Transverse colon (tissue), 4 donors: ENCODE measurements at places on chromosomes 12 and 14. TPM values are rescaled to one million over a fixed set of nuclear protein-coding genes. Genes with fewer than 3 reads are reported as not detected.
A peak's percentile ranks its signal among the peaks of the same experiment; 100 is the strongest.

The KRT82 gene
- not detected for total RNA-seq

The KCNC2 gene
- not detected for total RNA-seq

The RPGRIP1 gene
- total RNA-seq, result 0.48 TPM

The MEG3 gene
- 18.6 TPM for total RNA-seq

The ALG10 gene
- 7.5 TPM for total RNA-seq

The ADAMTS20 gene
- total RNA-seq, result not detected

The TPPP2 gene
- total RNA-seq, result not detected

The MYO1A gene
- total RNA-seq, result 160 TPM

The ACRBP gene
- not detected for total RNA-seq

The SIRT4 gene
- 0.95 TPM for total RNA-seq

The LGALS3 gene
- total RNA-seq, result 388 TPM

GRCh38 chr14:48052973-48053372 is 377.6 kb upstream of the MDGA2 start:
- H3K27ac ChIP-seq, result no peak overlapping the region
- no peak for DNase-seq
- H3K4me1 ChIP-seq, result no peaks in the 10 kb centered on the region
- no peak overlapping the region for H3K4me3 ChIP-seq

DNA sequence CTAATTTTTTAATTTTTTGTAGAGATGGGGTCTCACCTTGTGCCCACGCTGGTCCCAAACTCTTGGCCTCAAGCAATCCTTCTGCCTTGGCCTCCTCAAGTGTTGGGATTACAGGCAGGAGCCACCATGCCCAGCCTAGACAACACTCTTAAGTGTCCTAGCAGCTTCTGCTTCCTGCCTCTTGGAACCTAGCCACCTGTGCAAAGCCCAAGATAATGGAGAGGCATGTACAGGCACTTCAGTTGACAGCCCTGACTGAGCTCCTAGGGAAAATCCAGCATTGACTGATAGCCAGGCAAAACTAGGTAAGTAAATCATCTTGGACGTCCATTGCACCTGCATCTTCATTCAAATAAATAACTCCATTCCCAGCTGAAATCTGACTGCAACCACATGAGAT is 15.5 kb downstream of the COX14 start:
- H3K27ac ChIP-seq, result no peak overlapping the region
- DNase-seq, result no peak
- no peaks in the 10 kb centered on the region for H3K27me3 ChIP-seq
- no peak overlapping the region for H3K4me3 ChIP-seq
- peaks cover 17% of the 10 kb centered on the region for H3K36me3 ChIP-seq

DNA sequence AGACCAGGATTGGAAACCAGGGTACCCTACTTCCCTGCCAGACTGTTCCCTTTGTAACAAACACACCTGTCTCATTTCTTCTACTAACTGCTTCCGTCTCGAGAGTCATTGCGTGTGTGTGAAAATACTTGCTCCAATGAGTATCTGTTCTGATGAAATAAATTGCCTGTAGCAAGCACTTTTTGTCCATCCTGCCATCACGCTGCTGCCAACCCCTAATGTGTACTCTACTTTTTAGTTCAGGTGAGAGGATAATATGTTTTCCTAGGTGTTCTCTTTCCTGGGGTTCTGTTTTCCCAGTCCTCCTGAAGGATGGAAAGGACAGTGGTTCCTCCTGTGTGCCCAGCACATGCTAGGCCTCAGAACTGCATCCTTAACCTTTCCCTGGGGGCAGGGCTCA is 1.0 kb downstream of the TUNAR start:
- H3K27me3 ChIP-seq, result peaks cover 64% of the 10 kb centered on the region
- H3K27ac ChIP-seq, result no peak overlapping the region
- no peaks in the 10 kb centered on the region for H3K36me3 ChIP-seq
- DNase-seq, result no peak

GRCh38 chr14:100735271-100735670 is 8.6 kb downstream of the DLK1 start:
- peaks cover 12% of the 10 kb centered on the region for H3K27me3 ChIP-seq
- DNase-seq, result no peak
- no peaks in the 10 kb centered on the region for H3K36me3 ChIP-seq
- H3K4me1 ChIP-seq, result no peaks in the 10 kb centered on the region
- no peak overlapping the region for H3K4me3 ChIP-seq

- no peaks in the 10 kb centered on the region for H3K27me3 ChIP-seq
- no peaks in the 10 kb centered on the region for H3K36me3 ChIP-seq
- H3K27ac ChIP-seq, result no peak overlapping the region
- no peak overlapping the region for H3K4me3 ChIP-seq
- H3K4me1 ChIP-seq, result no peaks in the 10 kb centered on the region
These were observed 15.6 kb downstream of the PTGDR start for GRCh38 chr14:52283099-52283498.

DNA sequence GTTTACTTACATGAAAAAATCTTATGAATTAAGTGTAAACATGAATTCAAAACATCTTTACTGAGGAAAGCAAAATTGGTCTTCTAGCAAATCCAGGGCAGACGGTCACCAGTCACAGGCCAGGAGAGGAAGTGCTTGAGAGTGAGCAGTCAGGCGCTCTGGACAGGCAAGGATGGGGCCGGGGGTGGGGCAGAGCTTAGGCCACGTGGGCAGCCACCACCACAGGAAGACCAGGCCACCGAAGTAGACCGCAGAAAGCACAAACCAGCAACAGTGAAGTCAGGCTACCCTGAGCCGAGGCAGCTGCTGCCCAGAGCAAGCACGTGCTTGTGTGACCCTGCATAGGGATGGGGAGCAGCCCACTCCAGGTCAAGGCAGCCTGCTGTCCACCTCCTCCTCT is 33.5 kb downstream of the SLC6A12 start:
- peak; percentile 44 for DNase-seq
- peaks cover 15% of the 10 kb centered on the region for H3K4me1 ChIP-seq
- no peak overlapping the region for H3K27ac ChIP-seq
- H3K4me3 ChIP-seq, result no peak overlapping the region

DNA sequence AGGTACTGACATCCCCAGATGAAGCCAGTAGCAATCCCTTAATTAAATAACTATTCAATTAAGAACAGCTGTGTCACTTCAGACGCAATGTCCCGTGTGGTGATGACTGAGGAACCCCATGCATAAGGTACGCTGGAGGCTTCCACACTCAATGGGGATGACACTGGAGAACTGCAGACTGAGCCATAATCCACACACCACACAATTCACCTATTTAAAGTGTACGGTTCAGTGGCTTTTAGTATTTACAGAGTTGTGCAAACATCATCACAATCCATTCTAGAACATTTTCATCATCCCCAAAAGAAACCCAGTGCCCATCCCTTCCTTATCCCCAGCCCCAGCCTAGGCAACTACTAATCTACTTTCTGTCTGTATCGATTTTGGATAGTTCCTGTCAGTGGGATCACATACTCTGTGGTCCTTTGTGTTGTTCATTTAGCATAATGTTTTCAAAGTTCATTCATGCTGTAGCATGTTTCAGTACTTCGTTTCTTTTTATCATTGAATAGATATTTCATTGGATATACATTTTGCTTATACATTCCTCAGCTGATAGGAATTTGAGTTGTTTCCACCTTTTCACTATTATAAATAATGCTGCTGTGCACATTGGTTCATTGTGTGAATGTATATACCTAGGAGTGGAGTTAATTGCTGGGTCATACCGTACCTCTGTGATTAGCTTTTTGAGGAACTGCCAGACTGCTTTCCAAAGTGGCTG is 61.1 kb downstream of the NINJ2 start:
- no peaks in the 10 kb centered on the region for H3K4me1 ChIP-seq
- DNase-seq, result no peak
- no peaks in the 10 kb centered on the region for H3K36me3 ChIP-seq
- no peaks in the 10 kb centered on the region for H3K27me3 ChIP-seq
- no peak overlapping the region for H3K4me3 ChIP-seq

DNA sequence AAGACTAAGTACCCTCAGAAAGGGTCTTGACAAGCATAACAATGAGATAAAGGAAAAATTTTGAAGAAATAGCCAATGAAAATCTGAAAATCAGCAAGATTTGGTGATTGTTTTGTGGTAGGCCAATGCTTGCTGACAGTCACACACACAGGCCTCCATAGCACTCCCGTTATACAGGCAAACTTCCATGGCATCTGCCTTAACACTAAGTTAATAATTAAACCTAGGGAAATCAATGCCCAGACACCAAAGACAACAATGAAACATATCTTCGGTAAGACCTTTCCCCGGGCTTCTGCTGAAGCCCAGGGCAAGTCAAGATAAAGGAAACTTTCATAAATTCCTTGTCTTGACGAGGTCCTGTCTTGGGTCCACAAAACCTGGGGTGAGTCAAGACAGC is 18.6 kb upstream of the RERGL start:
- H3K4me3 ChIP-seq, result no peak overlapping the region
- no peaks in the 10 kb centered on the region for H3K4me1 ChIP-seq
- DNase-seq, result no peak
- no peak overlapping the region for H3K27ac ChIP-seq

DNA sequence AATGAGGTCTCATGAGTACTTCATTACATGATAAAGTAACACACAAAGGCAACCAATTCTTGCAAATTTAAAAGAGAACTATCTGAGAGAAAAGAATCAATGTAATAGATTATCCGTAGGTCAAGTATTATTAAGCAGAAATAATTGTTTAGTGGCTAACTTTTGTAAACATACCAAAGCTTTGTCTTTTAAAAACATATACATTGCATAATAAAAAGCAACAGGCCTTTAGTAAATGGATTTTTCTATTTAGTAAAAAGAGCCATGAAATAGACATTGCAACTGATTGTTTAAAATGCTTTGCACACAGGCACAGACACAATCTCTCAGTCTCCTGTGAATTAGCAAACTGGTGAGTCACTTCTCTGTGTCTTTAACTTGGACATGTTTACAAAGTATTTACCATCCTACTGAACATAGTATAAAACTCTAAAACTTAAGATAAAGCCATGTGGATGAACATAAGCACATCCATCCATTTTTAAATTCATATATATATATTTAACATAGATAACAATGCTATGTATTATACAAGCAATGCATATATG is 518.7 kb upstream of the MGAT4C start:
- H3K27ac ChIP-seq, result no peak overlapping the region
- H3K4me1 ChIP-seq, result no peaks in the 10 kb centered on the region
- H3K4me3 ChIP-seq, result no peak overlapping the region
- no peak for DNase-seq
- no peaks in the 10 kb centered on the region for H3K36me3 ChIP-seq

DNA sequence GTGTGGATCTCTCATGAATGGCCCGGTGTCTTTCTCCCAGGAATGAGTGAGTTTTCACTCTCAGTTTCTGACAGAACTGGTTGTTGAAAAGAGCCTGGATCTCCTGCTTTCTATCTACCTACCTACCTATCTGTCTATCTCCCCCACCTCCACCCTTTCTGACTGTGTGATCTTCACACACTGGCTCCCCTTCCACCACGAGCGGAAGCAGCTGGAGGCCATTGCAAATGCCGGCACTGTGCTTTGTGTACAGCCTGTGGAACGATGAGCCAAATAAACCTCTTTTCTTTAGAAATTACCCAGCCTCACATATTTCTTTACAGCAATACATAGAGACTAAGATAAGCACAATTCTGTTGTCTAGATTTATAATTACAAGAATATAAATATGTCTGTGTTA is 7.2 kb downstream of the GSKIP start:
- H3K4me3 ChIP-seq, result no peak overlapping the region
- H3K27me3 ChIP-seq, result no peaks in the 10 kb centered on the region
- no peak overlapping the region for H3K27ac ChIP-seq
- H3K4me1 ChIP-seq, result peaks cover 10% of the 10 kb centered on the region
- no peaks in the 10 kb centered on the region for H3K36me3 ChIP-seq

DNA sequence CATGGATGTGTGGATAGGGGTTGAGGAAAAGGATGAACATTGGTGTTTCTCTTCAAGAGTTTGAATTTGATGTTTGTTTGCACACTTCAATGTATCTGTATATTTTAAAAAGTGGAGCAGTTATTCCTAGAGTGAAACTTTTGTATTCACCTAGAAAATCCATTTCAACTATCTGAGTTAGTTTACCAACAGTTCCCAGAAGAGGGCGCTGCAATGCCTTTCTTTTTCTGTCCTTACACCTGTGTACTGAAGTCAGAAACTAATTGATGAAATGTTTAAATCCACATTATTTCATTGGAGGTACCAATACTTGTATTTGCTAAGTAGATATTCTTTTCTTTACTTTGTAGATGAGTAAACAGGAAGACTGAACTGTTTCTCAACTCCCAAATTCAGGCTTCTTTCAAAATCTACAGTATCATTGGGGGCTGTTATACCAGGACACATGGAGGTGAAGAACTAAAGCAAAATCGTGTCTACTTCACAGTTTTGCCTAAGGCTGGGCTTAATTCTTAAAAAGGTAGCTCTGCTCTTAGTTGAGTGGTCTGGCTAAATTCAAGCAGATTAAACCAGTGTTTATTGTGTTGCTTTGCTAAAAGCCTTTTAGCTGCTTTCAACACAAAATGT is 26.6 kb upstream of the KLRB1 start:
- peak; percentile 73 for DNase-seq
- no peaks in the 10 kb centered on the region for H3K36me3 ChIP-seq
- no peak overlapping the region for H3K27ac ChIP-seq
- H3K27me3 ChIP-seq, result no peaks in the 10 kb centered on the region
- H3K4me1 ChIP-seq, result no peaks in the 10 kb centered on the region
- H3K4me3 ChIP-seq, result no peak overlapping the region

GRCh38 chr12:112330706-112331105 is 51.5 kb downstream of the HECTD4 start:
- no peak overlapping the region for H3K27ac ChIP-seq
- DNase-seq, result no peak
- H3K4me3 ChIP-seq, result no peak overlapping the region
- no peaks in the 10 kb centered on the region for H3K36me3 ChIP-seq

GRCh38 chr12:104473374-104473983 is 16.7 kb downstream of the CHST11 start:
- H3K36me3 ChIP-seq, result no peaks in the 10 kb centered on the region
- H3K27me3 ChIP-seq, result no peaks in the 10 kb centered on the region
- H3K4me1 ChIP-seq, result no peaks in the 10 kb centered on the region

DNA sequence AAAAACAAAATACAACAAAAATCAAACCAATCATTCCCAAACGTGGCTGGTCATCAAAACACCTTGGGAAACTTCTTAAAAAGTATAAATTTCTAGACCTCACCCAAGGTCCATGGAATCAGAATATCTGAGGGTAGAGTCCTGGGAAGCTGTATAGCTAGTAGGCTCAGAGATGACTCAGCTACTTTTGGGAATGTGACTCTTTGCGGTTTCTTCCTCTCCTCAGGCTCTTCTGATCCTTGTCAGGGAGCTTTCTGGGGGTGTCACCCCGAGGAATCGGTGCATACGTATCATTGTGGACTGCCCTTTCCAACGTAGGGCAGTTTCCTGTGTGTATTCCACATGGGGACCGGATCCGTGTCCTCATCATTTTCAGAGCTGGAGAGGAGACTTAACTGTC is 14.8 kb downstream of the JDP2 start:
- H3K27ac ChIP-seq, result peak overlapping the region; percentile 23
- H3K36me3 ChIP-seq, result peaks cover 6% of the 10 kb centered on the region
- H3K4me3 ChIP-seq, result no peak overlapping the region
- H3K27me3 ChIP-seq, result no peaks in the 10 kb centered on the region
- DNase-seq, result no peak

- no peak overlapping the region for H3K4me3 ChIP-seq
- no peaks in the 10 kb centered on the region for H3K27me3 ChIP-seq
- no peak for DNase-seq
- H3K27ac ChIP-seq, result no peak overlapping the region
These were observed 1088.3 kb upstream of the SEL1L start for GRCh38 chr14:82621881-82622450.

GRCh38 chr14:24909523-24910302 is 140.2 kb downstream of the STXBP6 start:
- H3K4me1 ChIP-seq, result peaks cover 20% of the 10 kb centered on the region
- DNase-seq, result no peak
- no peak overlapping the region for H3K4me3 ChIP-seq
- H3K36me3 ChIP-seq, result no peaks in the 10 kb centered on the region
